ENCODE measurements at places on chromosomes 5 and 9.

- no peak for DNase-seq
Measured at GRCh38 chr9:120452631-120453030, 127.3 kb downstream of the CDK5RAP2 start.

- DNase-seq = peak; percentile 9
Measured at GRCh38 chr9:129584136-129584535, 36.8 kb downstream of the C9orf50 start.

- DNase-seq = no peak
Measured at GRCh38 chr5:2805080-2805479, 53.6 kb upstream of the IRX2 start.

DNA sequence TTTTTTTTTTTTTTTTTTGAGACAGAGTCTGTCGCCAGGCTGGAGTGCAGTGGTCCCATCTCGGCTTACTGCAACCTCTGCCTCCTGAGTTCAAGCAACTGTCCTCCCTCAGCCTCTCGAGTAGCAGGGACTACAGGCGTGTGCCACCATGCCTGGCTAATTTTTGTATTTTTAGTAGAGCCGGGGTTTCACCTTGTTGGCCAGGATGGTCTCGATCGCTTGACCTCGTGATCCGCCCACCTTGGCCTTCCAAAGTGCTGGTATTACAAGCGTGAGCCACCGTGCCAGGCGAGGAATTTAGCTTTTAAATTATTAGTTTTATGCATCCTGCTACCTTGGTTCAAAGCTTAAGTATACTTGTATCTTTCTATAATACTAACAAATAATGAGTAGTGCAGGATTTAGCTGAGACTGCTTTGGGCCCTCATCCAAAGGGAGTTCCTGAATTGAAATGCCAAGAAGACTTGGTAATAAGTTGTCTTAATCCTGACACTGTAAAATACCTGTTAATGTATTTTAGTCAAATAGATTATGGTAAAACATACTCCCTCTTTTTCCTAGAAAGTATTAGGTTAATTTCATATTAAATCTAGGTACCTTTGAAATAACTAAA lies 5.0 kb downstream of the CDC42SE2 start:
- DNase-seq = no peak

- DNase-seq = no peak
Measured at GRCh38 chr9:26954050-26954508, 2.1 kb upstream of the IFT74 start.

- DNase-seq = no peak
Measured at GRCh38 chr5:123401320-123401719, 21.9 kb downstream of the CEP120 start.

DNA sequence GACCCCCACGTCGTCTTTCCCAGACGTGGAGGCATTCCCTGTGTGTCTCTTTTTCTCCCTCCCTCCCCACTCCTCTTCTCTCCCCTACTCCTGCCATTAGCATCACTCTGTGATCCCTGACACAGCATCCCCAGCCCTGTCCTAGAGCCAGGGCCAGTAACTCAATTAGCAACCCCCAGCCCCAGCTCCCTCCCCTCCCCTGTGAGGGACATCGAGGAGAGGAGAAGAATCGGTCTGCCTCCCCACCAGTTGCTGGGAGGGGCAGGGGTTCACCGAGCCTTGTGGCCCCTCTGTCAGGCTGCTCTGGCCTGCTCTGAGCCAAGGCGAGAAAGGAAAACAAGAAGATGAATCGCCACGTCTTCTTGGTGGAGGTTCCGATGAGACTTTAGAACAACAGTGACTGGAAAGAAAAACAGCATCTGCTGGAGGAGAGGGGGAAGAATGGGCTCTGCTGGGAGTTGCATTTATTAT lies 123.1 kb downstream of the PAPPA start:
- DNase-seq = no peak

DNA sequence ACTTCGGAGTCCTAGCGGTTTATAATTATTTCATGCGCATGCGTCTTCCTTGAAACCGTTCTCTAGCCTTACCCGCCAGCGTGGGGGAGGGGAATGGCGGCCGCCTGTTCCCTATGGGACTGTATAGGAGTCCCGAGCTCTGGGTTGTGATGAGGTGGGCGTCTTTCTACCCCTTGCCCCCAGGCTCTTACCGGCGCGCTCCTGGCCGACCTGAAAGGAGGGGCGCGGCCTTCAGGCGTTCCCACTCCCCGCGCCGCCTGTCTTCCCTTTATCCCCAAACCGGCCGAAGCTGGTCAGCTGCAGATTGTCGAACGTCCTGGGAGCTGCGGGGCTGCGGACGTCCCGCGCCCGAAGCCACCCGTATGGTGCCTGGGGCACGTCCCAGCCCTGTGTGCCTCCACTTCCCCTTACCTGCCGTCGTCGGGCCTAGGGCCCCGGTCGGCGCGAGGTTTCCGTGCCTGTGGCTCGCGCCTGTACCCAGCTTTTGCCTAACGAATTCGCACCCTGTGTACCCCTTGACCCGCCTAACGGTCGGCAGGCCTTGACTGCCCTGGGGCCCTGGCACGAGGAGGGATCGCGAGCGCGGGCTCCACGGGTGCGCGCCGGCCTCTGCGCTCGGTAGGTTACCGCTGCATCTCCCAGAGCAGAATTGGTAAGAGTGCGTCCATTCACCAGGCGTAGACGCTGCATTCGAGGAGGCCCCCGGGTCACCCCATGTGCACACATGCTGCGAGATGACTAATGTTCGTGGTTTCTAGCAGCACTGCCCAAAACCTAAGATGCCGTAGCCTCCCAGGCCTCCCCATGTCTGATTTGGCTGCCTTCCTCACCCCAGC lies 653 bp upstream of the HNRNPH1 start:
- DNase-seq = no peak

GRCh38 chr9:14957109-14957508 lies 46.9 kb upstream of the FREM1 start:
- DNase-seq = no peak

DNA sequence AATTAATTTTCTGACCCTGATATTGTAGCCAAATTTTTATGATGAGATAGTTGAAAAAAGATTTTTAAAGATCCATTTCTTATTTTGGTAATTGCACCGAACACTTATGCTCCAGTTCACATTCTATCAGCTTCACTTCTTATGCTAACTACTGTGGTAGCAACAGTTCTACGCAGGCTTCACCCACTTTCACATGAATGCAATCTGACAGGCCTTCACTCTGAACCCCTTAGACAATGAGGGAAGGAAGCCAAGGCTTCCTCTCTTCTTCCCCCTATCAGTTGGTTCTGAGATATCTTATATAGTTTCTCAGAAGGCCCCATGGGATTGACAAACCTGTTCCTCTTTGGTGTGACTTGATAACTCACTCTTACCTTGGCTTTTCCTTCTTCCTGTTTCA lies 185.8 kb downstream of the CETN3 start:
- DNase-seq = no peak

GRCh38 chr5:64925123-64925522 lies 156.4 kb downstream of the CWC27 start:
- no peak for DNase-seq

GRCh38 chr9:114141553-114142402 lies 13.6 kb upstream of the COL27A1 start:
- DNase-seq = no peak

Data from NCI-H526 treated with DMSO at 0.1 percent for 48 hours (cell line).